ENCODE measurements at places on chromosomes 4 and X. TPM values are rescaled to one million over a fixed set of nuclear protein-coding genes. Genes with fewer than 3 reads are reported as not detected.

The EBP gene
- total RNA-seq: 108 TPM

The ZNF157 gene
- 0.97 TPM for total RNA-seq

The SLC38A5 gene
- total RNA-seq: 38.9 TPM

DNA sequence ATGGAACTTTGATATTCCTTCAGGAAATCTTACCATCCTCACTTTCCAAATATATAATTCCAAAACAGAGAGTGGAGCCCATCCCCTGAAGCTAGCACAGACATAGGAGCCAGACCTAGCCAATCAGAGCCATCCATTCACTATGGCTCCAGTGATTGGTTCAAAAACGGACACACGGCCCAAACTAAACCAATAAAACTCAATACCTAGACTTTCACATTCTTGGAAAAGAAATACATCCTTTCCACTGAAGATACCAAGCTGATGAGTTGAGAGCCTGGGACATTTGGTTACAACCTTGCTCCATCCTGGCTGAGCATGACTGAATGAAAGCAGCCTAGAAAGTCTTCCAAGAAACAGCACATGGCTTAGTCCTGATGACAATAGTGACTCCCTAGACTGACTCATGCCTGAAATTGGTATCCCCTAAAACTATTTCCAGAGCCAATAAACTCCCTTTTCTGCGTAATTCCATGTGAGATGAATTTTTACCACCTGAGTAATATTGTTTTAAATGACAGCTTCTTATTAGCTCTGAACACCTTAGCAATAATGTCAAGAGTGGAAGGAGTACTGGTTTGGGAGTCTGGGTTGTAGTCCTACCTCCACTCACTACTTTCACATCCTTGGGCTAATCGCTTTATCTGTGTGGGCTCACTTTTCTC, 189.6 kb upstream of the LNX1 start:
- no peak overlapping the region for H3K27ac ChIP-seq
- DNase-seq: no peak
- H3K4me1 ChIP-seq: no peaks in the 10 kb centered on the region
- H3K36me3 ChIP-seq: no peaks in the 10 kb centered on the region

GRCh38 chrX:41164449-41164848, 79.2 kb downstream of the USP9X start:
- no peaks in the 10 kb centered on the region for H3K4me1 ChIP-seq
- DNase-seq: no peak
- no peaks in the 10 kb centered on the region for H3K27me3 ChIP-seq
- H3K4me3 ChIP-seq: no peak overlapping the region
- peaks cover 61% of the 10 kb centered on the region for H3K36me3 ChIP-seq
- no peak overlapping the region for H3K27ac ChIP-seq

DNA sequence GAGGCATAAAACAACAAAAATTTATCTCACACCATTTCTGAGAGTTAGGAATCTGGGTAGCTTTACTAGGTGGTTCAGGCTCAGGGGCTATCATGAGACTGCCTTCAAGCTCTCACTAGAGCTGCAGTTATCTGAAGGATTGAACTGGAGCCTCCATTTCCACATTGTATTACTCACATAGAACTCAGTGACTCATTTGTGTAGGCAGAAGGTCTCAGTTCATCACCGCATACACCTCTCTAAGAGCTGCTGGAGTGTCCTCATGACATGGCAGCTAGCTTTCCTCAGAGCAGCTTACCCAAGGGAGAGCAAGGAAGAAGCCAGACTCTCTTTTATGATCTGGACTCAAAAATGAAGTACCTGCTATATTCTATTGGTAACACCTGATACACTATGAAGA, 389.2 kb downstream of the IQCM start:
- no peak for DNase-seq
- H3K4me3 ChIP-seq: no peak overlapping the region
- no peaks in the 10 kb centered on the region for H3K4me1 ChIP-seq
- no peaks in the 10 kb centered on the region for H3K36me3 ChIP-seq
- no peak overlapping the region for H3K27ac ChIP-seq

- H3K27ac ChIP-seq: no peak overlapping the region
- no peak for DNase-seq
- H3K4me1 ChIP-seq: no peaks in the 10 kb centered on the region
- no peaks in the 10 kb centered on the region for H3K27me3 ChIP-seq
- H3K4me3 ChIP-seq: no peak overlapping the region
These were observed 59.8 kb downstream of the ATOH1 start for GRCh38 chr4:93888308-93888707.

DNA sequence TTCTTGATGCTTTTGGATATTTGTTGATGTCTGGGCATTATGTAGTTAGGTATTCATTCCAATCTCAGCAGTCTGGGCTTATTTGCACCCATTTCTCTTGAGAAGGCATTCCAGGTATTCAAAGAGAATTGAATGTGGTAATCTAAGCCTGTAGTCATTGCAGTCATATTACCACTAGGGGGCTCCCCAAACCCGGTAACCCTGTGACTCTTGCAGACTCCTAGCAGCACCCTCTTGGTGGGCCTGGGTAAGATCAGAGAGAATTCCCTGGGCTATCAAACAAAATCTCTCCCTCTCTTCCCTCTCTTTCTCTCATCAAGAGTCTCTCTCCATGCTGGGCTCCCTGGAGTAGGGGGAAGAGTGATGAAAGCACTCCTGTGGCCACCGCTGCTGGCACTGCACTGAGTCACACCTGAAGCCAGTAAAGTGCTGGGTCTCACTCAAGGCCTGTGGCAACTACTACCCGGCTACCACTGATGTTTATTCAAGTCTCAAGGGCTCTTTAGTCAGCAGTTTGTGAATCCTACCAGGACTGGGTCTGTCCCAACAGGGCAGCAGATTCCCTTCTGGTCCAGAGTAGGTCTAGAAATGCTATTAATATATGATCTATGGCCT, 187.7 kb upstream of the NUDT10 start:
- H3K27me3 ChIP-seq: no peaks in the 10 kb centered on the region
- H3K4me3 ChIP-seq: no peak overlapping the region
- no peaks in the 10 kb centered on the region for H3K36me3 ChIP-seq
- H3K27ac ChIP-seq: no peak overlapping the region

GRCh38 chr4:136831553-136831952, 700.7 kb downstream of the PCDH18 start:
- no peaks in the 10 kb centered on the region for H3K36me3 ChIP-seq
- no peak overlapping the region for H3K4me3 ChIP-seq
- no peaks in the 10 kb centered on the region for H3K27me3 ChIP-seq
- H3K27ac ChIP-seq: no peak overlapping the region
- no peaks in the 10 kb centered on the region for H3K4me1 ChIP-seq

DNA sequence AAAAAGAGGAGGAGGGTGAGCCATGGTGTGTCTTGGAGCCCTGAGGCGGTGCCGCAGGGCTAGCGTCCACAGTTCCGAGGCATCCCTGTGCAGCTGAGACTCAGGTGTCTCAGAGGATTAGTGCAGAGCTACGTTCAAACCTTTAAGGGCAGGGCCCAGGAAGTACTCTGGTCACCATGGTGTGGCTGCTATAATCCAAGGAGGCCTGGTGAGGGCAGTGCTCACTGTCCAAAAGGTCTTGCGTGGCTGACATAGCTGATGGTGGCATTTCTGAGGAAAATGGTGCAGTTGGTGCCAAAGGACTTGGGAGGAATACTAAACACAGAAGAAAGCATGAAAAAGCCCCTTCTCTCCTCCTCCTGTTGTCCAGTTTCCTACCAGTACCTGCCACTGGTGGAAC, 146.9 kb downstream of the DCHS2 start:
- peak; percentile 81 for DNase-seq
- no peaks in the 10 kb centered on the region for H3K36me3 ChIP-seq
- H3K4me1 ChIP-seq: no peaks in the 10 kb centered on the region
- no peak overlapping the region for H3K4me3 ChIP-seq
- H3K27ac ChIP-seq: no peak overlapping the region
- no peaks in the 10 kb centered on the region for H3K27me3 ChIP-seq

GRCh38 chr4:147704846-147705245, 20.9 kb upstream of the PRMT9 start:
- no peaks in the 10 kb centered on the region for H3K27me3 ChIP-seq
- no peaks in the 10 kb centered on the region for H3K4me1 ChIP-seq
- H3K4me3 ChIP-seq: no peak overlapping the region
- H3K27ac ChIP-seq: no peak overlapping the region
- H3K36me3 ChIP-seq: no peaks in the 10 kb centered on the region

DNA sequence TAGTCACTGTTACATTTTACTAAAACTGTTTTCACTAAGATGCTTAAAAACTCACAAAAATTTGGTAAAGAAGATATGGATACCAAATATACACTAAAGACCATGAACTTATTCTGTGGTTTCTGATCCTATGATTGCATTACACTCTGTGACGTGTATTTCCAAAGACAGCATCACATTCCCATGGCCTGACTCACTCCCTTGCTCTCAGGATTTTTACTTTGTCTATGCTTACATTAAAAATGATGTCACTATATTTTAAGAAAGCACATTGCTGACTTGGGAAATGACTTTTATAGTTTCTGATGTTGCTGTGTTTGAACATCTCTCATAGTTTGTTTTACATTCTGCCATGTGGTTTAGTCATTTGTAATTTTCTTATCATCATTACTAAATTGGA, 327.9 kb upstream of the MAGEB18 start:
- no peak overlapping the region for H3K27ac ChIP-seq
- no peaks in the 10 kb centered on the region for H3K36me3 ChIP-seq
- DNase-seq: no peak
- no peaks in the 10 kb centered on the region for H3K27me3 ChIP-seq
- H3K4me3 ChIP-seq: no peak overlapping the region

Measured in endodermal cell (in vitro differentiated cells).